ENCODE measurements at places on chromosomes 7 and 10. TPM values are rescaled to one million over a fixed set of nuclear protein-coding genes. Genes with fewer than 3 reads are reported as not detected.

CYP3A7 gene
- total RNA-seq = 1.0 TPM

NPFFR1 gene
- 0.15 TPM for total RNA-seq

EBLN1 gene
- not detected for total RNA-seq

CYP2C19 gene
- 1.2 TPM for total RNA-seq

SNX8 gene
- 47.9 TPM for total RNA-seq

JAKMIP3 gene
- total RNA-seq = 3.1 TPM

SFTPA1 gene
- total RNA-seq = 13,531 TPM

ZSWIM8 gene
- 54.9 TPM for total RNA-seq

SPAM1 gene
- not detected for total RNA-seq

Data from upper lobe of left lung (tissue), 6 donors.